ENCODE measurements at places on chromosomes 5 and 9. TPM values are rescaled to one million over a fixed set of nuclear protein-coding genes. Genes with fewer than 3 reads are reported as not detected.

DNA sequence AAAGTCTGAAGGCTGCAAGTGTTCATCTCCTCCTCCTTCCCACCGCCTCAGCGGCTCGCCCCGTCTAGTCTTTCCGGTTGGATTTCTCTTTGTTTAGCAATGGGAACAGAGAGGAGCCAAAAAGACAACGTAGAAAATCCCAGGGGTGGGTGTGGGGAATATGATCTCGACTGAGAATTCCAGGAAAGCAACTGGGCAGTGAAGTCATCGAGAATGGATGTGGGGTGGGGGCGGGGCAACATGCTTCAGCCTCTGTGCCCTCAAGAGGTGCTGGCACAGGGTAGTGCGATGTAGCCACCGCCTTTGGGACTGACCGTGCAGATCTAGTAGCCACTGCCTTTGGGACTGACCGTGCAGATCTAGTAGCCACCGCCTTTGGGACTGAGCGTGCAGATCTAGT is 12.9 kb downstream of the MSX2 start:
- DNase-seq: no peak

Gene CCL19
- not detected for total RNA-seq

Gene RASGRF2
- total RNA-seq: 0.04 TPM

DNA sequence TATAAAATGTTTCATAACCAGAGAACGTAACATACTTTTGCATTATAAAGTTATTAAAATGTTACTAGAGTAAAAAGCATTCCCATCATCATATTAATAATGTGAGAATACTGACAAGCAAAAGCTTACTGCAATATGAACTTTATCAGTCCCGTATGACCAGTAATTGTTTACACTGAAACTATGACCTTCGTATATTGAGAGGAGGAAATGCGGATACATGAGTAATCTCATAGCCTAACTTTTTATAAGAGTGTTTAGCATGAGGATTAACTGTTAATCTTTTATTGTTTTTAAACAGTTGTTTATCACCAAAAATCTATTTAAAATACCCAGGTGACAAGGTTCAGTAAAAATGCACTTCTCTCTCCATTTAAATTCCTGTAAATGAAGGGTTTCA is 272.4 kb downstream of the SLF1 start:
- no peak for DNase-seq

DNA sequence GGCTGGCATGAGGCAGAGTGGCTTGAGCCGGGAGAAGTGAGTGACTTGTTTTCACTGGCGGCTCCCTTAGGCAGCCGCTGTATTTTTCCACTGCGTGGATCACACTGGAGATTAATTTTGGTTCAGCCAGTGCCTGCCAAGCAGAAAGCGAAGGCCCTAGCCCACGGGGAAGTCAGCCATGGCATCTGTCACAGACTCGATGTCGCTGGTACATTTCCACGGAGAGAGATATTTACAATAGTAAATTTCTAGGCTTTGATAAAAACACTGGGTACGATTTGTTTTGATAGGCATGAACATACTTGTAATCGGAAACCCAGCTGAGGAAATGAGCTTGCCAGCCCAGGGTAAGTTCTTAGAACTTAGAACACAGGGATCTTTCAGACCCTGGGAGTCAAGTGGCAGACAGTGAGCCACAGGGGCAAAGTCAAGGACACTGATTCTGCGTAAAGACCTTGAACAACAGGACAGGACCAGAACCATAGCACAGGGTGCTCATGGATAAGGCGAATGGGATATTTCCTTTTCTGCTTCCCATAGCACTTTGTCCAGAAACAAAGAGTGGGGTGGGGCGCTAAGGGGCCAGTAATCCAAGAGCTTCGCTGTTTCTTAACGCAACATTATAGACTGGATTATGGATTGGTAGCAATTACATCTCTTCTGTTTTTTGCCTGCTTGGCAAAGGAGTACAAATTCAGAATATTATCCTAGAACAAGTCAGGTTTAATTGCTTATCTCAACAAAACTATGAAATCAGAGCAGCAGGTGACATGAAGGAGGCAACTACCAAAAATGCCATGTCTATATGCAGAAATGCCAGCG is 4.5 kb downstream of the DUSP1 start:
- DNase-seq: no peak

Gene IFNA6
- total RNA-seq: not detected

GRCh38 chr5:160342413-160342941 is 27.9 kb downstream of the C1QTNF2 start:
- no peak for DNase-seq

Gene OR1Q1
- total RNA-seq: not detected

DNA sequence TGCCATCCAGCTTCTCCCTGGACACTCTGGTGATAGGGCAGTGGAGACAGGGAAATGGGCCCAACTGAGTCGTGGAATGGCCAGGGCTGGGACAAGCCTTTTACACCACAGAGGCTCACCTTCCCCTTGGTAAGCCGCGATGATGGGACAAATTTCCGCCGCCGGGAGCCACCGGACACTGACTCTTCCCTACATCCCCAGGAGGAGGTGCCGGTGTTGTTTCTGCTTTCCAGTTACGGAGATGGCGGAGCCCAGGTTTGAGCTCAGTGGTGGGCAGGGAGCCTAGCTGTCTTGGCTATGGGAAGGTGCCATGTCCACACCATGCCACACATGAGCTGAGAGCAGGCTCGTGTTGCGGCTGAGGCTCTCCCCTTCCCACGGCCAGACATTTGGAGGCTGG is 19.9 kb upstream of the WNK2 start:
- no peak for DNase-seq

Gene TAF7
- 71.2 TPM for total RNA-seq

DNA sequence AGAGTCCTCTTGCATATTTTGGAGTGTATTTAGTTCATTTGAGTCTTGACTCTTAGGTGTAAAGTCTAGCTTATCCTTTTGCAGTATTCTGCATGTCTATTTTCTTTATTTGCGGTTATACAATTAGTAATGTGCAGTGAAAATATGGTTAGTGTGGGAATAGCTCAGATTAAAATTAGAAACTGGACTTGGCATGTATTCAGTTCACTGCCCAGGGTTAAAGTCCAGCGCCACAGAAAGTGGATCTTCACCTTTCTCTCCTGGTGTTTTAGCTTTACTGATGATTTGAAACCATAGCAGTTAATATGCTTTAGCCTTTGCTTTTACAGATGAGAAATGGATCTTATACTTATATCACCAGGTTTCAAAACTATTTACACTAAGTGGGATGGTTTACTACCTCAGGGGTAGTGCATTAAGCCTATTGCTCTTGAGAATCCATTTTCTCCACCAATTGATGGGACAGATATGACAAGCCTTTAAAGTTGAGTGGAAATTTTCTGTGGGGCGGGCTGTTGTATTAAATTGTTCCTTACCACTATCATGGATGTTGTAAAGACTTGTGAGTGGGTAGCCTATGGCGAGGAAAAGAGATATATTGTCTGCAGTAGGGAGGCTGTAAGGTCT is 48.9 kb downstream of the PBX3 start:
- no peak for DNase-seq

- DNase-seq: no peak
Observed at GRCh38 chr5:132915681-132916080, 42.2 kb downstream of the LEAP2 start.

GRCh38 chr5:135501965-135502364 is 33.8 kb downstream of the NEUROG1 start:
- no peak for DNase-seq

- DNase-seq: no peak
Observed at GRCh38 chr5:143605403-143606005, 202.0 kb upstream of the NR3C1 start.

Measured in K562 (cell line).